CD4-positive, alpha-beta T cell treated with Interleukin-15 for 4 hours (primary cell): ENCODE measurements at places on chromosomes 1 and 21.

GRCh38 chr1:115890580-115890979 lies 49.7 kb upstream of the NHLH2 start:
- DNase-seq: no peak

- DNase-seq: no peak
These were observed 13.2 kb upstream of the GBP5 start for GRCh38 chr1:89285745-89286380.

- no peak for DNase-seq
These were observed at the start of gene KCNJ9 for GRCh38 chr1:160081261-160081936. Gene KCNJ9, plus strand, starts transcription at chr1:160081538. Its CDS starts 2,493 bp downstream, at chr1:160084031.

- DNase-seq: no peak
These were observed 29.4 kb upstream of the TMCO2 start for GRCh38 chr1:40218333-40218732.

DNA sequence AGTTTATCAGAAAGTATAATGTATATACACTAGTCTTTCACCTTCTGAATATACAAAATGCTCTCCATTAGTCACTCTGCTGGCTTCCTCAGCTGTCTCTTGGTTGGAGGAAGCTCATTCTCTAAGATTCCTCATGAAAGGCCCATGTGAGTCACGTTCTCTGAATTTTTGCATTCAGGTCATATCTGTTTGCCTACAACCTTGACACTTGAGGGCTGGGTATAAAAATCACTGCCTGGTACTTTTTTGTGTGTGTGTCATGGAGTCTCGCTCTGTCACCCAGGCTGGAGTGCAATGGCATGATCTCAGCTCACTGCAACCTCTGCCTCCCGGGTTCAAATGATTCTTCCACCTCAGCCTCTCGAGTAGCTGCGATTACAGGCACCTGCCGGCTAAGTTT lies 2.8 kb upstream of the GALNT2 start:
- DNase-seq: no peak
